ENCODE measurements at places on chromosomes 11 and 22. TPM values are rescaled to one million over a fixed set of nuclear protein-coding genes. Genes with fewer than 3 reads are reported as not detected.
A peak's percentile ranks its signal among the peaks of the same experiment; 100 is the strongest.

IGF2 gene
- total RNA-seq: 136 TPM

SGSM1 gene
- 2.3 TPM for total RNA-seq

DNA sequence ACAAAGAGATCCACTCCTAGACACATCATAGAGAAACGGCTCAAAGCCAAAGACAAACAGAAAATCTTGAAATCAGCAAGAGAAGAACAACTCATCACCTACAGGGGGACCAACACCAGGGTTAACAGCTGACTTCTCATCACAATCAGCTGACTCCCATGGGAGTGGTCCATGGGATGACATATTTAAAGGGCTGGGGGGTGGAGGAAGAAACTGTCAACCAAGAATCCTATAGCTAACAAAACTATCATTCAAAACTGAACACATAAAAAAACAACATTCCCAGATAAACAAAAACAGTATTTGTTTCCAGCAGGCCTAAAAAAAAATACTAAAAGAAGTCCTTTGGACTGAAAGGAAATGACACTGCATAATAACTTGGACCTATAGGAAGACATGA, 86.7 kb downstream of the APOL5 start:
- no peaks in the 10 kb centered on the region for H3K4me1 ChIP-seq
- DNase-seq: no peak
- no peak overlapping the region for H3K4me3 ChIP-seq
- H3K27ac ChIP-seq: no peak overlapping the region
- no peaks in the 10 kb centered on the region for H3K27me3 ChIP-seq

PAAF1 gene
- total RNA-seq: 1.0 TPM

MS4A12 gene
- not detected for total RNA-seq

GRCh38 chr11:57530596-57531507, at the start of gene TIMM10:
TSS of gene TIMM10 (minus strand) at chr11:57530754. CDS start at chr11:57530189, 565 bp downstream.
- peak within 1 kb of the TSS; percentile 64 for H3K27ac ChIP-seq
- no peaks in the 10 kb centered on the region for H3K27me3 ChIP-seq
- DNase-seq: peak; percentile 93
- H3K4me1 ChIP-seq: no peaks in the 10 kb centered on the region
- H3K4me3 ChIP-seq: peak within 1 kb of the TSS; percentile 62

PYGM gene
- total RNA-seq: 2.9 TPM

DNA sequence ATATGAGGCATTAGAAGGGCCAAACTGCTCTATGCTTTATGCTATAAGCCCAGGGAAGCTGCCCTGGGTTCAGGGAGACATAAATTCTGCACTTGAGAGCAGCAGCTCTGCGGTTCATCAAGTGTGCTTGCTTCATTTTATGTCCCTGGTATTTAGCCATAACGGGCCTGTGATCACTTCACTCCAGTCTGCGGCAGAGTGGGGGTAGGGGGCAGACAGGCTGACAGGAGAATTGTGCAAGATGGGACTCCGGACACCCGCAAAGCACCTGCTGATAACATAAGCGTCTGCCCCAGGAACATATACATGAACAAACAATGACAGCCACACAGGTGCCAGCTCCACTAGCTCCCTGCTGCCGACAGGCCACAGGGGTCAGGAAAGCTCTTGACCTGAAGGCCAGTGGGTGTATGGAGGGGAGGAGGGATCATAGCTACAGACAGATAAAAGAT, 56.1 kb downstream of the SMCO4 start:
- no peaks in the 10 kb centered on the region for H3K36me3 ChIP-seq
- peak; percentile 30 for DNase-seq

DNA sequence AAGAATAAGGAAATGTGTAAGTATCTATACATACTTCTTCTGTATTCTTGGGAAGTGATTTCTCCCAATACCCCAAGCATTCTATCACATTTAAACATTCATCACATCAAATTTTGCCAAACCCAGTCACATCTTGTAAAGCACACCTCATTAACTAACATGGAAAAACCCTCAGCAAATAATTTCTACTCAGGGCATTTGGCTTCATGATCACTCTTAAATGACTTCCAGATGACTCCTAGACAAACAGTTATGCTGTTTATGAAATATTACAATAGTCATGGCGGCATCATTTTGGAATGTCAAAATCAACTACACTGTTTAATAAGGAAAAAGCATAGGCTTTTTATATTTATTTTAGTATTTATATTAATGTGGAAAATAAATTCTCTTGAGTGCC, 47.3 kb upstream of the CCDC34 start:
- no peaks in the 10 kb centered on the region for H3K27me3 ChIP-seq
- H3K27ac ChIP-seq: no peak overlapping the region
- DNase-seq: no peak
- no peak overlapping the region for H3K4me3 ChIP-seq

DNA sequence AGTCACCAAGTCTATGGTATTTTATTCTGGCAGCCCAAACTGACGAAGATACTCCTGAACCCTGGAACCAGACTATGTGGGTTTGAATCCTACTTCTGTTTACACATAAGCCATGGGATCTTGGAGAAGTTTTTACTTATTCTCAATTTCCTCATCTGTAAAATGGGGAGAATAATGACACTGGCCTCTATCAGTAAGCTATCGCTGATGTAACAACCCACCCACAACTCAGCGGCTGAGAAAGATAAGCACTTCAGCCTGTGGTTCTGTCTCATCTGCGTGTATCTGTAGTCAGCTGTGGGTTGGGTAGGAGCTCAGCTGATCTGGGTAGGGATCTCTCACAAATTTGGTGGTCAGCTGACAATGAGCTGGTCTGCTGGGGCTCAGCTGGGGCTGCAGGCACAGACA, 68.0 kb upstream of the ALX4 start:
- no peaks in the 10 kb centered on the region for H3K4me1 ChIP-seq
- no peaks in the 10 kb centered on the region for H3K27me3 ChIP-seq
- H3K36me3 ChIP-seq: no peaks in the 10 kb centered on the region
- H3K4me3 ChIP-seq: no peak overlapping the region
